Ammon's horn (tissue), 1 donor: ENCODE measurements at places on chromosomes 16 and 17.
A peak's percentile ranks its signal among the peaks of the same experiment; 100 is the strongest.

DNA sequence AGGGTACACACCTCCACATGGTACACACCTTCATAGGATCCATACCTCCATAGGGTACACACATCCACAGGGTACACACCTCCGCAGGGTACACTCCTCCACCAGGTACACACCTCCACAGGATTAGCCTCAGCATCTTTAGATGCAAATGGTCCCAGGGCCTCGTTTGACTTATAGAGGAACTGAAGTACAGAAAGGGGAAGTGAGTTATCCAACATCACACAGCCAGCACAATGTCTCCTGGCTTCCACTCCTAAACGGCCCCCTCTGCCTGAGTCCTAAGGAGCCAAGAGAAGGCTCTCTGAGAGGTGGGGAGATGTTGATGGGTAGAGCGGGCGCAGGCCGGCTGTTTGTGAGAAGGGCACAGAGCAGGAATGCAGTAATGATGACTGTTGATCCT lies 12.0 kb downstream of the FOXN1 start:
- DNase-seq, result no peak

GRCh38 chr16:66548068-66548467 lies 1.9 kb downstream of the TK2 start:
- DNase-seq, result no peak

DNA sequence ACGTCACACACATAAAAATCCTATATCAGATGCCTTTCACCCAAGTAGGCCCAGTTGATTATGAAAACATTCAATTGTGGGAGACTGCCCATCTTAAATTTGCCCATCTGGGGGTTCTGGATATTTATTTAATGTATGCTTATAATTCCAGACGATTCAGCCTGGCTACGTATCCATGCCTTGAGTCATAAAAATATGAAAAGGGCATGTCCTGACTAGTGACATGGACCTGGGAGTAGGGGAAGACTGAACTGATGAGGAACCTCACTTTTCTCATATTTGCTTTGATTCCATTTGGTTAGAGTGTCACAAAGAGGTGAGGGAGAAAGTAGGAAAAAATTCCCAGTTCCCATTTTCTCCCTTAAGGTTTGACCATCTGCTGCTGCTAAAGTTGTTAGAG lies 122.5 kb upstream of the GNAO1 start:
- no peak for DNase-seq

DNA sequence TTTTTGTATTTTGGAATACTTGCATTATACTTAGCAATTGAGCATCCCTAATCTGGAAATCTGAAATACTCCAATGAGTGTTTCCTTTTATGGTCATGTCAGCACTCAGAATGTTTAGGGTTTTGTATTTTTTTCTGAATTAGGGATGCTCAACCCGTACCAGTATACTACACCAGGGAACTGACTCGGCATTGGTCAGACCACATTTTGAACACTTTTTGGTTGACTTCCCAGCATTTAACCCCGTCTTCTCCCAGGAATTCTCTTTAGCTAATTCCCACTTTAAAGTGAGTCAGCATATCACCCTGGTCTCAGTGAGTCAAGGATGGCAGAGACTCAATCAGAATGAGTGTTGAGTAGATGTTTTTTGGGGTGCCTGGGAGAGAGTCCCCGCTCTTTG lies 177.9 kb downstream of the SPECC1 start:
- no peak for DNase-seq

DNA sequence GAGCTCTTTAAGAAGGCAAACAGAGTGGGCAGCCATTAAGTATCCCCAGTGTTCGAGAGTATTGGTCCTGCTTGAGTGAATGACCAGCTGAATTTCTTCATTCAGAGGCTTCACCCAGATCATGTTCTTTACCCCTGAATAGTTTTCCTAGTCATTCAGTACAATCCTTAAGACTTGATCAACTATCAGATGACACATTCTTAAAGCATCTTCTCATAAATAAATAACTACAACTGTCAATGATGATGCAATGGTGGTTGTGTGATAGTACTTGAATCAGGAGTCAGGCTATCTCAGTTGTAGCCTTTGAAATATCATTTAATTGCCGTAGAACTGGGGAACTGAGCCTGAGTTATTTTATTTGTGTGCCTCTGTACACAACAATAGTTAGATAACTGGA lies 416.8 kb upstream of the CCL2 start:
- DNase-seq, result no peak

- DNase-seq, result peak; percentile 67
Observed at GRCh38 chr16:12178251-12178990, 201.9 kb downstream of the SNX29 start.

- no peak for DNase-seq
Observed at GRCh38 chr16:75219838-75220237, 1.1 kb downstream of the CTRB1 start.

- no peak for DNase-seq
Observed at GRCh38 chr17:2903193-2903974, 107.1 kb downstream of the RAP1GAP2 start.

DNA sequence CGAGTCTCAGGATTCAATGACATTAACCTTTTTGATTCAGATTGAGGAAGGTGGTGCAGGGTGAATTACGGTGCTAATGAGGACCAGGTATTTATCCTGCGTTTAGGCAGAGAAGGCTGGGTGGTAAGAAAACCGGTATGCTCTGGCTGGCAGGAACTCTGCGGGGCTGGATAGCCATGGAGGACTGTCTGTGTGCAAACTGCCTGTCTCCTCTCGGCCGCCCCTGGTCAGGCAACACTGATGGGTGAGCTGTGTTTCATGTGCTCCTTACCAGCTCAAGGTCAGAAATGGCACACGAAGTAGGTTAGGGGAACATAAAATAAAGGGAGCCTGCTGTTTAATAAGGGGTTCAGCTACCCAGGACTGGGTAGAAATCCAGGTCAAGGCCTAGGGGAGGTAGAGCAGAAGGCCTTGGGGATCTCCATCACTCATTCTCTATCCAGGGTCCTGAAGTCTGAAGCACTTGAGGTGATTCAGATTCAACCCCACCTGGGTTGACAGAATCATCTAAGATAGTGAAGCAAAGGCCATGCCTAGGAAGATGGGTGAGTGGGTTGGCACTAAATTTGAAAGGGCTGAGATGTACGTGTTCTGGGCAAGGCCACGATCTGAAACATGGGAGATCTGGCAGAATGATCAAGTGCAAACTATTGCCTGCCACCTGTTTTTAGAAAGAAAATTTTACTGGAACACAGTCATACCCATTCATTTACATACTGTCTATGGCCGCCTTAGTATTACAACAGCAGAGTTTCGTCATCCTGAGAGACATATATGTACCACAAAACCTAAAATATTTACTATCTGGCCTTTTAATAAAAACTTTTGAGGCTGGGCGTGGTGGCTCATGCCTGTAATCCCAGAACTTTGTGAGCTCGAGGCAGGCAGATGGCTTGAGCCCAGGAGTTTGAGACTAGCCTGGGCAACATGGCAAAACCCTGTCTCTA lies 292.5 kb downstream of the XYLT1 start:
- no peak for DNase-seq
